ENCODE measurements at places on chromosomes 1 and 21.

GRCh38 chr1:7403265-7404045 is 367.6 kb upstream of the VAMP3 start:
- no peak for DNase-seq

DNA sequence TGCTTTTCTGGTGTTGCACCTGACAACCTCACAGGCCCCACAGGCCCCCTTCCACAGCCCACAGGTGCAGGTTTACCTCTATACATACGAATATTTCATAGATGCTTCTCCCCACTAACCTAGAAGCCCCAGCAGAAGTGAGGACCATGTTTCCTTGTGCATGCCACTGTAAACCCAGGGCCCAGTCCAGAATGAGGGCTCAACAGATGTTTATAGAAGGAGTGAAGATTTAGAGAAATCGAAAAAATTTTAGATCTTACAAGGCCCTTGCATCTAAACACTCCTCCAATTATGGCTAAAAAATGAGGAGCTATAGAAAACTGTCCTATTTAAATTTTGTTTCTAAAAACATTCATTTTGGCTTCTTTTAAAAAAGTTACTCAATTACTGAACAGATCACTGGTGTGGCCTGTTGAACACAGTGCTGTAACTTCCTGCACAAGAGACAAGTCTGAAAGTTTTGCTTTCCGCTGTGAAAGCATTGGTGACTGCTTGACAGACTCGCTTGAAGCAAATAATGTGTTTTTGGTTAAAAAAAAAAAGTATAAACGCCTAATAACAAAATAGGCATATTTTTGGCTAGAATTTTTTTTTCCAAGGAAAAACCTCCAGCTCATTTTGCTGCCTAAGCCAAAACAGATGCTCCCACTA is 1.2 kb downstream of the ABCB10 start:
- no peak for DNase-seq

- no peak for DNase-seq
These were observed 370.8 kb downstream of the AMY1C start for GRCh38 chr1:104120525-104120924.

DNA sequence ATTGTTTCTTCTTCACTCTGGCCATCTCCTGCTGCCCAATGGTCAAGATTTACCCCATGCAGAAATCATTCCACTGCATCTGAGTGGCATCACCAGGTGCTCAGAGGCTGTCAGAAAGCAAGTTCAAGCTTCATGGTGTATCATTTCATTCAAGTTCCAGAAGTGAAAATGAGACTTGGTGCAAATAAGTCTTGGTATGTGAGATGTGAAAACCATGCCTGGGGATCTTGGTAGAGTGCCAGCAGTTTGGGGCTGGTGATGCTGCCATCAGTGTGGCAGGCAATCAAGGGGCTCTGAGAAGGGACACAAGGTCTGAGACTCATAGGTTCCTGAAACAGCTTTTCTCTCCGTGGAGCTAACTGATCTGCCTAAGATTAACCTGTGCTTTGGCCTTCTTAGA is 52.0 kb downstream of the CD2 start:
- no peak for DNase-seq

DNA sequence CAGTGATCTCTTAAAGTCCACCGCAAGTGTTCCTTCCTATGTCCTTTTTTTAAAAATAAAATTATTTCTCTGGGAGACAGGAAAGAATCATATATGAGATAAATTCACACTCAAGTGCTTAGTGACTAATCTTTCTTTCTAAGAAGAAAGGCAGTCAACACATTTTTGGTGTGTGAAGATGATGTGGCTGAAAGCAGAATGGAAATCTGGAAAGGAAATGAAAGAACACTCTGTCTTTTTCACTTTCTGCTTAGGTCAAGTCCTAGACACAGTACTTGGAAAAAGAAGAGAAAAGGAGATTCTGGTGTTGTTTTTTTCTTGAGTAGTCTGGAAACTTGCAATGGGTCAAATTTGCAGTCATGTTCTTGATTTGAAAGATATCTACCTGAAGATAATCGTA is 45.5 kb upstream of the PRRX1 start:
- DNase-seq = no peak

DNA sequence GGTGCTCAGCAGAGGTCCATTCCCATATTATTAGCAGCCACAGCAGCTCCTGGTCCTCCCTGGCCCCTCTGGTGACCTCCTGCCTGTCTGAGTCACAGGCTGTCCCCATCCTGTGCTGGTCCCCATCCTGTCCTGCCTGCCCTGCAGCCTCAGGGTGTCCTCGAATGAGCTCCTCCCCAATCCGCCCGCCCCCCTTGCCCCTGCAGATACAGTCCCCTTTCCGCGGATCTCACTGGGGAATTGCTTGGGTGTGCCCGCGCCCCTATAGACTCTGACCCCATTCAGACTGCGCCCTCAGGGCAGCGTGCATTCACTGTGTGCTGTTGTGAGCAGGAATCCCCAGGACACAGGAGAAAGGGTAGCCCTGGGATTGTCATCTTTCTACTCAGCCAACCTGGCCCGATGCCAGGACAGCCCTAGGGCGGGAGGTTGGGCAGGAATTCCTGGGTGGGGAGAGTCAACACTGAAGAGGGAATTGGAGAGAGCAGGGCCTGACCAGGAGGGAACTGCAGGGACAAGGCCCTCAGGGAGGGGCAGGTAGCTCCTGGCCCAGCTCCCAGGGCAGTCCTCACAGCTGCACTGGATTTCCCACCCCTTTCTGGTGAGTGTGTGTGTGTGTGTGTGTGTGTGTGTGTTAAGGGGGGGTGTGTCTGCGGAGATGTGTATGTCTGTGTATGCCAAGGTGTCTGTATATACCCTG is 1.1 kb upstream of the GUCA2A start:
- no peak for DNase-seq

Measured in CMK (cell line).